ENCODE measurements at places on chromosomes 3 and 15.

GRCh38 chr3:29686889-29687592, 406.2 kb downstream of the RBMS3 start:
- no peaks in the 10 kb centered on the region for H3K4me1 ChIP-seq
- H3K27me3 ChIP-seq: no peaks in the 10 kb centered on the region
- no peaks in the 10 kb centered on the region for H3K36me3 ChIP-seq
- no peak for DNase-seq
- H3K4me3 ChIP-seq: no peak overlapping the region

- no peak for DNase-seq
- H3K27ac ChIP-seq: no peak overlapping the region
- H3K27me3 ChIP-seq: peaks cover 35% of the 10 kb centered on the region
- peak overlapping the region; percentile 30 for H3K4me3 ChIP-seq
- no peaks in the 10 kb centered on the region for H3K4me1 ChIP-seq
- H3K36me3 ChIP-seq: peaks cover 8% of the 10 kb centered on the region
These were observed 13.1 kb upstream of the GP9 start for GRCh38 chr3:129047553-129047839.

- H3K36me3 ChIP-seq: no peaks in the 10 kb centered on the region
- no peaks in the 10 kb centered on the region for H3K27me3 ChIP-seq
- no peak overlapping the region for H3K4me3 ChIP-seq
- no peak overlapping the region for H3K27ac ChIP-seq
- H3K4me1 ChIP-seq: no peaks in the 10 kb centered on the region
These were observed 152.5 kb downstream of the MEX3B start for GRCh38 chr15:81893182-81893835.

DNA sequence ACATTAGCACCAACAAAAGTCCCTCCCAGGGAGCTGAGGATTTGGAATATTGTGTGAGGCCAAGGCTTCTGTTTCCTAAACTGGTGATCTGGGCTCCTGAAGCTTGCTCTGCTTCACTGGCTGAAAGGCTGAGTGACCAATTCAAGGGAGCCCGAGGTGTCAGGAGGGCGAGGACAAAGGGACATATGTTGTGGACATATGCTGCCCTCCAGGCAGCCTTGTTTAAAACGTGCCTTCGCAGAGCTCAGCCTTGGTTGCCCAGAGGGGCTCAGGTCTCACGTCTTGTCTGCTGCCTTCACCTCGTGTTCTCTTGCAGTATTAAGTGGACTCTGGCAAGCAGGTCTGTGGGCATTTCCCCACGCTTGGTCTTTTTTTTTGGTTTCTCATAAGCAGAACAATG, 7.0 kb downstream of the SLCO3A1 start:
- peaks cover 20% of the 10 kb centered on the region for H3K27me3 ChIP-seq
- peaks cover 2% of the 10 kb centered on the region for H3K36me3 ChIP-seq
- H3K4me1 ChIP-seq: peaks cover 28% of the 10 kb centered on the region
- no peak overlapping the region for H3K4me3 ChIP-seq
- DNase-seq: no peak
- no peak overlapping the region for H3K27ac ChIP-seq

- H3K27me3 ChIP-seq: no peaks in the 10 kb centered on the region
- DNase-seq: no peak
- H3K36me3 ChIP-seq: no peaks in the 10 kb centered on the region
- no peak overlapping the region for H3K4me3 ChIP-seq
These were observed 136.8 kb upstream of the THRB start for GRCh38 chr3:24631481-24631880.

DNA sequence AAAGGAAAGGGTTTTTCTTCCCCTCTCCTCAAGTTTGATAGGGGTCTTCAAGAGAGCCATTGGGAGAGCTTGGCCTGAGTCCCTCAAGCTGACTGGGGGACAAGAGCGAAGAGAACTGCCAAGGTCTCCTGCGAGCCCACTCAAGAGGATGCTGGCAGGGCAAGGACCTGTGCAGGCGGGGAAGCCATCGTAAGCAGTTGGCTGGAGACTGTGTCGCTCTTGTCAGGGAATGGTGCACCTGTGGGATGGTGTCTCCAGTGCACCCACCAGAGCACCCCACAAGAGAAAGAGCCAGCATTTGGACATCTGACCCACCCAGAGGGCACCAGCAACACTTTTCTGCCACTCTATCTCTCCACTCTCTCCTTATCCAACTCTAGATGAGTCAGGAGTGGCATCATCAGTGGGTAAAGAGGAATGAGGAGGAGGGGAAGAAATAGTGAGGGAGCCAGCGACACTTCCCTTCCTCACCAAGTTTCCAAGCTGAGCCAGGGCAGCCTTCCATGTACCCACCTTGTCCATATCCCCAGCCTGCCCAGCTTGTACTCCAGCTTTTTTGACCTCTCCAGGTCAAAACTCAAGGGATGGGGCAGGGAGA, 13.6 kb upstream of the XIRP1 start:
- DNase-seq: no peak
- H3K36me3 ChIP-seq: no peaks in the 10 kb centered on the region
- peak overlapping the region; percentile 56 for H3K27ac ChIP-seq
- H3K27me3 ChIP-seq: peaks cover 17% of the 10 kb centered on the region

DNA sequence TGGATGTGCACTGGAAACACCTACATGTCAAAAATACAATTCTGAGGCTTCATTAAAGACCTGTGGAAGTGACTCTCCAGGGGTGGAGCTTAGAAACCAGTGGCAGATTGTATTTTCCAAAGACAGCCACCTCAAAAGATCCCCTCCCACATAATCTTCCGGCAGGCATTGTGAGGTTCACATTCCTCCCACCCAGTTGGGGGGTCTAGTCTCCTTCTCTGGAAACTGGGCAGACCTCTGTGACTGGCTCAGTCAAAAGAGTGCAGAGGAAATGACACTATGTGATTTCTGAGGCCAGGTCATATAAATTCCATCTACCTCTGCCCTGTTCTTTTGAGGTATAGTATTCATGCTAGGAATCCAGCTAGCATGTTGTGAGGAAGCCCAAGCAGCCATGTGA, 1.9 kb upstream of the CFAP92 start:
- peaks cover 36% of the 10 kb centered on the region for H3K27me3 ChIP-seq
- DNase-seq: no peak
- no peaks in the 10 kb centered on the region for H3K36me3 ChIP-seq
- H3K27ac ChIP-seq: no peak overlapping the region
- no peak overlapping the region for H3K4me3 ChIP-seq

DNA sequence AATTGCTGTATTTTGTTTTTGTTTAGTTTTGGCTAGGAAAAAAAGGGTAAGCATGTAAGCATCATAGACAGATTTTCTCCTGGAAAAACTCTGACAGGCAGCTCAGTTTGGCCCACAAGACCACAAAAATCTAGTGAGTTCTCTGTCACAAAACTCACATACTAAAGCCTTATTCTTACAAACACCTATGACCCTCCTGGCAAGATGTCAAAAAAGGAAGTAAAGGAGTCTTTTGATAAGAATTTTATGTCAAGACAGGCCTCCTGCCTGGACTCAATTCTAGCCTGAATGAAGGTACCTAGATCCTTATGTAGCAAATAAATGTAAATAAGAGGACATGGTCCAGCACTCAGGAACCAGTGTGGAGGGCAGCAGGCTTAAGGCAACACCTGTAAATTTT, 668.3 kb upstream of the ZNF385D start:
- H3K27me3 ChIP-seq: no peaks in the 10 kb centered on the region
- DNase-seq: no peak
- H3K27ac ChIP-seq: no peak overlapping the region
- H3K4me1 ChIP-seq: no peaks in the 10 kb centered on the region

- no peak overlapping the region for H3K4me3 ChIP-seq
- H3K27me3 ChIP-seq: no peaks in the 10 kb centered on the region
- no peak overlapping the region for H3K27ac ChIP-seq
- no peaks in the 10 kb centered on the region for H3K36me3 ChIP-seq
- no peak for DNase-seq
These were observed 56.7 kb upstream of the MAGI1 start for GRCh38 chr3:66095295-66096001.

DNA sequence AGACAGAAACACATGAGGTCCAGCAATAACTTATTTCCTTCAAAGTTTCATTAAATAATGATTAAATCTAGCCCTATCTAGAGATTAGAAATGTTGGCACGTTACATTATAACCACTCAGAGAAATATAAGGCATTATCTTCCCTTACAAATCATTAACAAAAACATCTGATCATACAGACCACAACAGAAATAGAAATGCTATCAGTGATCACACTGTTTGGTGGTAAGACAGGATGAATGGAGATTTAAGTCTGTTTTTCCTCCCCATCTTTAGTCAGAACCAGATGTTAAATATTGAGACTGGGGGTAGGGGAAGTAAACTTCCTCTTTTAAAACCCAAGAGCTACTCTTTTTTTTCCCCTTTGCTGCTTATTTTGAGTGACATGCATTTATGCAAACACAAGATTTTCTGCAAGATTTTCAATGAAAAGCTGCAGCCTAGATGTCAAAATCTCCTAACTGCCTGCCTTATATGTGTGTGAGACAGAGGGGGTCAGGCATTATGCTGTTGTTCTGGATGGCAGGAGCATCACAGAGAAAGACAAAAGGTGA, 70.4 kb downstream of the CBLB start:
- H3K36me3 ChIP-seq: peaks cover 2% of the 10 kb centered on the region
- H3K4me1 ChIP-seq: peaks cover 40% of the 10 kb centered on the region
- H3K4me3 ChIP-seq: peak overlapping the region; percentile 33

DNA sequence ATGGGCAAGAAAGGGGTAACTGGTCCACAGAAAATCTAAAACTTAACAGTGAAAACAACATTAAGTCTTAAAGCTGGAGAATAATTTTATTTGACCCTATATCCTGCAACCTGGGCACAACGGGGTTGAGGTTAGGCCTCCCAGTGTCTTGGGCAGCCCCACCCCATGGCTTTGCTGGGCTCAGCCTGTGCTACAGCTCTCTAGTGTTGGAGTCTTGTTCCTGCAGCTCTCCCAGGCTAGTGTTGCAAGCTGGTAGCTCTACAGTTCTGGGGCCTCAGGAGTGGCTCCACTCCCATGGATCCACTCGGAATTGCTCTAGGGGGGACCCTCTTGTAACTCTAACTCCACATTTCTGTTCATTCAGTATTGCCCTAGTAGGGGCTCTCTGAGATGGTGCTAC, 24.9 kb upstream of the GNB4 start:
- H3K27me3 ChIP-seq: no peaks in the 10 kb centered on the region
- no peaks in the 10 kb centered on the region for H3K36me3 ChIP-seq
- H3K4me3 ChIP-seq: no peak overlapping the region
- DNase-seq: no peak
- H3K27ac ChIP-seq: no peak overlapping the region

GRCh38 chr15:48330105-48330785, 984 bp upstream of the DUT start:
- peak overlapping the region; percentile 99 for H3K27ac ChIP-seq
- H3K4me1 ChIP-seq: peaks cover 14% of the 10 kb centered on the region
- DNase-seq: no peak
- H3K27me3 ChIP-seq: no peaks in the 10 kb centered on the region

- H3K27ac ChIP-seq: no peak overlapping the region
- H3K36me3 ChIP-seq: no peaks in the 10 kb centered on the region
- DNase-seq: no peak
These were observed 113.4 kb downstream of the SRGAP3 start for GRCh38 chr3:9135930-9136525.

DNA sequence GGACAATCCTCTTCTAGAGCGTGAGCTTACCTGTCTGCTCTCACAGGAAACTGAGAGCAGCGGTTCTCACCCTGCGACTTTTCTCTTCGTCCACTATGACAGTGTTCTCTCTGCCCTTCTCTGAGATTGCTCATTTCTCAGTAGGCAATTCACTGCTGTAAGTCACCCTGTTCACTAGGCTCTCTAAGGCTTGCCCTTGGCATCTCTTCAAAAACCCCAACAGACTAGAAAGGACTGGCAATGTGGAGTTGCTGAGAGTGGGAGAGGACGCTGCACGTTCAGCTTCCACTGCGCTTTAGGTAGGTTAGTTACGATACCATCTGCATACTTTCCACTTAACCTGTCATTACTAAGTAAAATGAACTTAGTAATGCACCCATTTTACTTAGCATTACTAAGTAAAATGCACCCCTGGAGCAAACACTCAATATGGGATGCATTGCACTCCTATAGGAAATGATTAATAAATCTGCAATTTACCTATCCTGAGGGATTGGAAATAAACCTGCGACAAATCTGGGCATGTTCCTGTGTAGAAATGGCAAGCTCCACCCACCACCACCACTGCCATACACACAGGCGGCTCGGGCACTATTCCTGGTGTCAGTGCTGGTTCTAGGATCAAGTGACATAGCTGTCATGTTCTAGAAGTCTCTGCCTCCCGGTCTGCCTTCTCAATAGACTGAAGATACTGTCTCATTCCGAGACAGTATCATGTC, 21.4 kb downstream of the XPC start:
- H3K27ac ChIP-seq: no peak overlapping the region
- no peak overlapping the region for H3K4me3 ChIP-seq
- H3K4me1 ChIP-seq: peaks cover 21% of the 10 kb centered on the region
- H3K27me3 ChIP-seq: no peaks in the 10 kb centered on the region
- peaks cover 93% of the 10 kb centered on the region for H3K36me3 ChIP-seq
- no peak for DNase-seq

DNA sequence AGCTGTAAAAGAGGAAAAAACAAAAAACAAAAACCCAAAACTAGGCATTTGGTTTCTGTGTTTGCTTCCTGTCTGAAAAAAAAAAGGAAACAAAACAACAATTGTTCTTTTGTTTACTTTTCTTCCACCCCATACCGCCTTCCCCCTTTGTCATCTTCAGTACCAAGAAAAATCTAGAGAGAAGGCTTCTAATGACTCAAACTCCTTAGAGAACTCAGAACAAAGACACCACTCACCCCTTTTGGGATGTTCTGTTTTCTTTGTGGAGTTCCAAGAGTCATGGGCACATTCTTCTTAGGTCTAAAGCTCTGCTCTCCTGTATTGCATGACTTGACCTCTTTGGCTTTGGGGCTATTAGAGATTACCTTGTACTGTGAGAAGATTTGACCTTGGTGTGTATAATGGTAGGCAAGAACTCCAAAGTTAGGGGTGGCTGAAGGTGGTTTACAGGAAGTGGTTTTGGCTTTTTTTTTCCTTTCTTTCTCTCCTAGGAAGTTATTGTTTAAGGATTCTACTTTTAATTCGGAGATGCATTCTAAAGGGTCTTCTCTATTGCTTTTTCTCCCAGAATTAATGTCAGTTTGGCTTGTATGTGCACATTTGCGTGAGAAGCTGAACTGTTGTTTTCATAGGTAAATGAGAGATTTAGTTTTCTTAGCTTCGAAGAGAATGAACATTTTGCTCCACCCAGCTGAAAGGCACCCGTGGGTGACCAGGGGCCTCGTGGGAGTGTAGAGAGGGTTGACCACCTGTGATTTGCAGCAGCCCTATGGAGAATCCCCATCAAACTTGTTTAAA, 39.5 kb upstream of the ZBTB20 start:
- peak overlapping the region; percentile 86 for H3K27ac ChIP-seq
- peaks cover 23% of the 10 kb centered on the region for H3K4me1 ChIP-seq
- peaks cover 2% of the 10 kb centered on the region for H3K27me3 ChIP-seq
- H3K36me3 ChIP-seq: peaks cover under 1% of the 10 kb centered on the region

GRCh38 chr15:82307714-82308081, 41.6 kb downstream of the GOLGA6L10 start:
- no peak overlapping the region for H3K27ac ChIP-seq
- H3K36me3 ChIP-seq: peaks cover 3% of the 10 kb centered on the region
- H3K27me3 ChIP-seq: peaks cover 4% of the 10 kb centered on the region
- no peak for DNase-seq
- no peaks in the 10 kb centered on the region for H3K4me1 ChIP-seq
- no peak overlapping the region for H3K4me3 ChIP-seq

Data from stimulated activated naive B cell treated with anti-CD40 and anti-IgM and Interleukin-4, amounts not matched to agents 10 μg/mL and 1 μg/mL and 100 μg/mL, for 72 hours (primary cell).